ENCODE measurements at places on chromosomes 1 and 21.

DNA sequence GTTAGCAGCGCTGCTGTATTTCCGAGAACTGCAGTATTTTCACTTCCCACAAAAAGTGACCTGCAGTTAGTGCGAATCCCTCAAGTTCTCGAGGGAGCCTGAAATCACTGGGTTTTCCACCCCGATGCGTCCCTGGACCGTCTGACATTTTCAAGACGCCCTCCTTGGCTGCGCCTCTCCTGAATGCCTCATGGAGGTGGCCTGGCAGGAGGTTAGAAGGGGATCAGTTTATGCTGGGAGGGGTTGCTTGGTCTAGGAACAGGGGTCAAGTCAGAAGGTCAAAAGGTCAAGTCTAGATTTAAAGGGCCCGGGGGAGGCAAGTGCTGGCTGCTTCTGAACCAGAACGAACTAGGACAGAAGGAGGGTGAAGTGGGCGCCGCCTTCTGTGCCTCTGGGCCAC is 176.8 kb downstream of the PRDM16 start:
- DNase-seq = no peak

GRCh38 chr1:243946946-243947345 is 96.9 kb upstream of the AKT3 start:
- DNase-seq = peak; percentile 21

- no peak for DNase-seq
Observed at GRCh38 chr1:231515748-231516147, 12.7 kb upstream of the TSNAX start.

GRCh38 chr21:46122758-46123683 is 25.1 kb downstream of the COL6A2 start:
- no peak for DNase-seq

- DNase-seq = peak; percentile 21
Observed at GRCh38 chr21:44057960-44058651, 46.0 kb downstream of the TRAPPC10 start.

GRCh38 chr1:27634177-27634984 is 604 bp downstream of the FGR start:
- DNase-seq = peak; percentile 57

GRCh38 chr21:41877901-41878830 is 978 bp downstream of the PRDM15 start:
- peak; percentile 38 for DNase-seq

DNA sequence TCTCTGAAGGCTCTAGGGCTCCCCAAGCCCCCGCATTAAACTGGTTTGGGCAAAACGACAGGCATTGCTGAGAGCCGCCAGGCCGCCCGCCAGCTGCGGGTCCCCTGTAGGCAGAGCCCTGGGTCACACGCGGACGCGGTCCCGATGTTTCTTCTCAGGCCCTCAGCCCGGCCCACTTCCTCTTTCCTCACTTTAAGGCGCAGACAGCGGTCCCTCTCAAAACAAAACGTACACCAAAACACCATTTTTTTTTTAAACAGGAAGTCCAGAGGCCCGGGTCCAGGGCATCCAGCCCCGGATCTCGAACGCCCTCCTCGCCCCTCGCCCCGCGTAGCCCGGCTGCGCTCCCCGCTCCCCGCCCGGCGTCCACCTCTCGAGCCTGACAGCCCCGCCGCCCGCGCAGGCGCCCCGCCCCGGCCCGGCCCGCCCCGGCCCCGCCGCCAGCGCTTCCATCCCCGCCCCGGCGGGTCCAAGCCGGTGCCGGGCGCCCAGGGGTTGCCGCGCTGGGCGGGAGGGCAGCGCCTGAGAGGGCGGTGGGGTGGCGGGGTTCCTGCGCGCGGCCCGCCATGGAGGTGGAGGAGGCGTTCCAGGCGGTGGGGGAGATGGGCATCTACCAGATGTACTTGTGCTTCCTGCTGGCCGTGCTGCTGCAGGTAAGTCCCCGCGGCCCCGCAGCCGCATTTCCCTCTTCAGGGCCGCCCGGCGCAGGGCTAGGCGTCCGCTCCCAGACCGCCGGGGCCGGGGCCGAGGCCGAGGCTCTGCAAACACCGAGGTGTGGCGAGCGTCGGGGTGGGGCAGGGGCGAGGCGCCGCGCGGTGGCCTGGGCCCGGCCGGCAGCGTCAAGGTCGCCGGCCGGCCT is at the start of gene SLC22A15:
SLC22A15 (plus strand) TSS at position 452 of the 859 bp plus-strand sequence; CDS start at position 567, 115 bp downstream.
- peak; percentile 36 for DNase-seq

GRCh38 chr1:50023292-50024159 is at the start of gene AGBL4:
Gene AGBL4 (minus strand): TSS chr1:50023954.
- peak; percentile 16 for DNase-seq

DNA sequence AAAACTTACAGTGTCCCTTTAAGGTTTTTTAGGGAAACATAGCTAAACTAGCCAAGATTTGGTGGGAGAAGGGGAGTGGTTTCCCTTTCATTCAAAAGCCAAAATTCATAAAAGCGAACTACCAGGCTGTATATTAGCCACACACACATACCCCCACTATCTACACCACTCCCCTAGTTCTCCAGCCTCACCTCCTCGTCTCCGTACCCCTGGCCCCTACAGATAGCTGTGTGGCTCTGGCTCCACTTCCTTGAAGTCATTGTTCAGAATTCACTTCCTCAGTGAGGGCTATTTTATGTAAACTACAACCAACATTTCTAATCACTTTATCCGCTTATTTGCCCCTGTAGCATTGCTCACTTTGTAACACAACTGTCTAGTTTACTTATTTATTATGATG is 5.3 kb upstream of the DPH5 start:
- no peak for DNase-seq

DNA sequence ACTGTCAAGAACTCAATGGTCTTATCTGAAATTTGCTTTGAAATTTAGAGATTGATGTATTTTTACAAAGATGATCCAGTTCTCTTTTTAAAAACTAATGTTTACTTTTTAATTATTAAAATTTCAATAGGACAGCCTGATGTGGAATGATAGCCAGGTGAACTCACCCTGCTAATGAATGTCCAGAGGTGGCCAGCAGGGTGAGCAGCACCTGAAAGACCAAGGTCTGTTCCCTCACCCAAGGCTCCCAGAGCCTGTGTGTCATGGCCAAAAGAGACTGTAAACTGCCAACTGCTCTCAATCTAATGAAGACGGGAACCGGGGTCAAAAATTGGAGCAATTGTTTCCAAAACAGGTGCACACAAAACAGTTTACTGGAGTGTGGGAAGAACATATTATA is 340.4 kb downstream of the DISC1 start:
- DNase-seq = no peak

DNA sequence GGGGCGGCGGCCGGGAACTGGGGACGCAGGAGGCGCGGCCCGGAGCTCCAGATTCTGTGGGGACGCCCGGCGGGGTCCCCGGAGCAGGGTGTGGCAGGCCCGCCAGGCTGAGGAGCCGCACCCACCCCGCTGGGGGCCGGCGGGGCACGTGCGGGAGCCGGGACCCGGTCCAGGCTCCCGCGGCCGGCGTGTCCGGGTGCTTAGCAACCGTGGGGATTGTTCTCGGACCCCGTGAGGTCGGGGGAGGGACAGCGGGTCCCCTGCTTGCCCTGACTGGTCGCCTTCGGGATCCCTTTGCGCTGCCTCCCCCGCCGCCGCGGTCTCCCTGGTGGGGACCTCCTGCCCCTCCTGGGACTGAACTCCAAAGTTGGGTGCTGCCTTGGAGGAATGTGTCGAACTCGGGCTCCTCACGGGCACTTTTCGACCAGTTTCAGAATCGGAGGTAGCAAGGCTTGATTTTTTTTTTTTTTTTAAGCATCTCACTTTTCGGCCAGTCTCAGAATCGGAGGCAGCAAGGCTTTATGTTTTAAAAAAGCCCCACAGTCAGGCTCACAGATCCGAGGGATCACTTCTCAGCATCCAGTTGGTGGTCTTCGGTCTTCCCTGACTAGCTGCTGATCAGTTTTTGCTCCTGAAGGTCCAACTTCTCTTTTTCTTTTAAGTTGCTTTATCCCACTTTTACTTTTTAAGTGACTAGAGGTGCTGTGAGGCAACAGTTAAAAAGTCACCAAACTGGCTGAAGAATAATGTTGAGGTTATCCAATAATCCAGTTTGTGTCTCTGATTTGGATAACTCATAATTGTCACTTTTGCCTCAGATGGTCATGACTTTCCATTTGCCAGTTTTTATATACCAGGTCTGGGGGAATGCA is 648 bp downstream of the FAM76A start:
- peak; percentile 65 for DNase-seq

- DNase-seq = no peak
Observed at GRCh38 chr1:35603941-35604340, 30.8 kb downstream of the TFAP2E start.

- DNase-seq = no peak
Observed at GRCh38 chr1:18440385-18441226, 40.1 kb upstream of the KLHDC7A start.

GRCh38 chr21:45640001-45640887 is 3.3 kb upstream of the PCBP3 start:
- no peak for DNase-seq

GRCh38 chr1:29269382-29269781 is 33.1 kb downstream of the PTPRU start:
- DNase-seq = no peak

- DNase-seq = no peak
Observed at GRCh38 chr1:154822717-154823116, 47.4 kb downstream of the KCNN3 start.

GRCh38 chr1:76129731-76130130 is 55.2 kb downstream of the ST6GALNAC3 start:
- DNase-seq = no peak

GRCh38 chr1:21048462-21048861 is 128.2 kb downstream of the EIF4G3 start:
- DNase-seq = no peak

GRCh38 chr1:215607412-215607811 is 40.3 kb downstream of the KCTD3 start:
- DNase-seq = no peak

DNA sequence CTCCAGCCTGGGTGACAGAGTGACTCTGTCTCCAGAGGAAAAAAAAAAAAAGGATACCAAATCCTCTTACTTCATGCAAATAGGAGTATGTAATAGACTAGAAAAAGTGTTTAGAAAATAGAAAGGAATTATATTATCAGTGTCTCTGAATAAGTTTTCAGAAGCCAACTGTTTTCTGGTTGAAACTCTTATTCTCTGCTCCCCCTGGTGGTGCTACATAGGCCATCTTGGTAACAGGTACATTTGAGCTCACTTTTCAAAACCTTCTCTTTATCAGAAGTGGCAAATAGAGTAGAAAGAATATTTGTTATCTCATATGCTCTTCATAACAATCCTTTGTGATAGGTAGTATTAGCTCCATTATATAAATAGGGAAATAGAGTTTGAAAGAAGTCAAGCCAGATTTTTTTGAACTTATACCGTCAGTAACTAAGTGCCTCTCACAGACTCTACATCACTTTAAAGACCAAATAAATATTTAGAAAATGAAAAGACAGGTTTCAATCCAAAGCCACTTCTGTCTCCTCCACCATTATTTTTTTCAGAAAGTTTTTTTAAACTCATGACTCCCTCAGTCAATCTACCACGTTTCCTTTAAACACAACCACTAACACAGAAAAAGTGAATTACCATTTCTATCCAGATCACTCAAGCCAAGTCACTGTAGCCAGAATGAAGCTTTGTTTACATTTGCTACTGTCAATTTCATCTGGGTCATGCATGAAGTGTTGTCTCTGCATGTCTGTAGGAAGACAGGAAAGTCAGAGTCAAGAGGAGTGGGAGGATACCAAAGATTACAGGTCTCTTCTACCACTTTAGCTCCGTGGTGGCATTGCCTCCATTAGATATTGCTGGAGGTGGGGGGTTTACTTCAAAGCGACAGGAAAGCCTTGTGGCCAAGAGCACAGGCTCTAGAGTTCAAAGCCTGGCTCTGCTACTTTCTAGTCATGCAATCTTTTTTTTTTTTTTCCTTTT is 45.6 kb downstream of the IL23R start:
- peak; percentile 30 for DNase-seq

- DNase-seq = no peak
Observed at GRCh38 chr1:231934797-231935196, 308.2 kb downstream of the DISC1 start.

DNA sequence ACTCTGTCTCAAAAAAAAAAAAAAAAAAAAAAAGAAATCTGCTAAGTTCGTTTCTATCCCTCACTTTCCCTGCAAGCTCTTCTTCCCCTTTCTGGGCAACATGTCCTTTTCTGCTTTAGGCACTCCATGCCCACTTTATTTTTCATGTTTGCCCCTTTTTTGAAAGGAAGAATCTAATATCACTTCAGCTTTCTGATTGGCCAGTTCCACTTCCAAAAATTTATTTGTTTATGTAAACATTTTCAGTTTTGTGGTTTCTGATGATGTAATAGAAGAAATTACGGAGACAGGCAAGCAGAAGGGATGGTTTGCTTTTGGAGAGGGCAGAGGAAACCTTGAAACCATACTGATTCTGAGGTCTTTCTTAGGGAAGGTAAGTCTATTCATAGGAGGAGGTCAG is 15.1 kb downstream of the IFNAR1 start:
- no peak for DNase-seq

DNA sequence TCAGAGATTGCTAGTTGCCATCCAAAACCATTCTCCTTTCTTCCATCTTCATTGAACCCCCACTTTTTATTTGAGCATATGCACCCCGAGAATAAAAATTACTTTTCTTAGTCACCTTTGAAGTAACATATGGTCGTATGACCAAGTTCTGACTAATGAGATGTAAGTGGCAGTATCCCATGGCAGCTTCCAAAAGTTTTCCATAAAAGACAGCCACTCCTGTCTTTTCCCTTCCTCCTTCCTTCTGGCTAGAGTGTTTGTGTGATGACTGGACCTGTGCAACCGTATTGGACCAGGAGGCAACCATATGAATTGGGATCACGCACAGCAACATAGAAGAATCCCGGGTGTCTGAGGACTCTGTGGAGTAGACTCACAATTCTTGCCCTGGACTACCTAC is 41.1 kb upstream of the CCSAP start:
- no peak for DNase-seq

GRCh38 chr1:223667484-223668182 is 2.1 kb upstream of the CAPN8 start:
- no peak for DNase-seq

DNA sequence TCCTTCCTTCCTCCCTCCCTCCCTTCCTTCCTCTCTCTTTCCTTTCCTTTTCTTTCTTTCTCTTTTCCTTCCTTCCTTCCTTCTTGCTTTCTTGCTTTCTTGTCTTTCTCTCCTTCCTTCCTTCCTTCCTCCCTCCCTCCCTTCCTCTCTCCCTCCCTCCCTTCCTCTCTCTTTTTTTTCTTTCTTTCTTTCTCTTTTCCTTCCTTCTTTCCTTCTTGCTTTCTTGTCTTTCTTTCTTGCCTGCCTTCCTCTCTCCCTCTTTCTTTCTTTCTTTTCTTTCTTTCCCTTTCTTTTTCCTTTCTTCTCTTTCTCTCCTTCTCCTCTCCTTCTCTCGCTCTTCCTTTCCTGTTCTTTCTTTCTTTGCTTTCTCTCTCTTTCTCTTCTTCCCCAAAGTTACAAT is 728.4 kb upstream of the ADAMTS5 start:
- no peak for DNase-seq

DNA sequence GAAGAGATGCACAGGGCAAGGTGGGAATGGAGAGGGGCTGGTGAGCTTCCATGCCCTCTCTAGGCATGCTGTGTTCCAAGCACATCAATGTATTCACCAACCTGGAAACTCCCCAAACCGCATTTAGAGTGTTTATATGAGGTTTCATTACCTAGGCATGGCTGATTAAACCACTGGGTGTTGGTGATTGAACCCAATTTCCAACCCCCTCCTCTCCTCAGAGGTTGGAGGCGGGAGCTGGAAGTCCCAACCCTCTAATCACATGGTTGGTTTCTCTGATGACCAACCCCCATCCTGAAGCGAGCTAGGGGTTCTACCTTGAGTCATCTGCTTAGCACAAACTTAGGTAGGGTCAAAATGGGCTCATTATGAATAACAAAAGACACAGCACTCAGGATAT is 3.0 kb upstream of the PPIE start:
- peak; percentile 23 for DNase-seq
